ENCODE measurements at places on chromosomes 1 and 21.

DNA sequence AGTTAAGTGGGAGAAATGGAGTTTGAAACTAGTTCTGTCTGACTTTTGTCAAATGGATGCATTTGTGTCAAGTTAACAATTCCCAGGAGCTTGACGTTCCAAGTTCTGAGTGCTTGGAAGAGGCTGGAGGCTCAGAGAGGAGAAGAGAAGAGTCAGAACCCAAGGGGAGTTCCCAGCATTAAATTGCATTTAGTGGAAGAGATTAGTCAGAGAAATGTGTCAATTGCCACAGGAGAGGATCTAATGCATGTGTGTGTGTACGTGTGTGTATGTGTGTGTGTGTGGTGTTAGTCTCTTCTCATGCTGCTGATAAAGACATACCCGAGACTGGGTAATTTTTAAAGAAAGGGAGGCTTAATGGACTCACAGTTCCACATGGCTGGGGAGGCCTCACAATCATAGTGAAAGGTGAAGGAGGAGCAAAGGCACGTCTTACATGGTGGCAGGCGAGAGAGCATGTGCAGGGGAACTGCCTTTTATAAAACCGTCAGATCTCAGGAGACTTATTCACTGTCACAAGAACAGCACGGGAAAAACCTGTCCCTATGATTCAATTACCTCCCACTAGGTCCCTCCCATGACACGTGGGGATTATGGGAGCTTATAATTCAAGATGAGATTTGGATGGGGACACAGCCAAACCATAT is 101.5 kb upstream of the TMEM51 start:
- no peak for DNase-seq

- no peak for DNase-seq
Observed at GRCh38 chr21:41472753-41473548, 35.0 kb downstream of the TMPRSS2 start.

DNA sequence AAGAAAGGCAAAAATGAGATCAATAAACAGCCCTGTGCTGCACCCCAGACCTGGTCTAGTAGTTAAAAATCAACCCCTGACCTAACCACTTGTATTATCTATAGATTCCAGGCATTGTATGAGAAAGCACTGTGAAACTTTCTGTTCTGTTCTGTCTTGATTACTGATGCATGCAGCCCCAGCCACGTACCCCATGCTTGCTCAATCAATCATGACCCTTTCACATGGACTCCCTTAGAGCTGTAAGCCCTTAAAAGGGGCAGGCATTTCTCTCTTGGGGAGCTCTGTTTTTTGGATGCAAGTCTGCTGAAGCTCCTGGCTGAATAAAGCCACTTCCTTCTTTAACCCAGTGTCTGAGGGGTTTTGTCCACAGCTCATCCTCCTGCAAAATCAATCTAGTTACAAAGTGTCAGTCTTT is 24.2 kb upstream of the CD34 start:
- DNase-seq: no peak

DNA sequence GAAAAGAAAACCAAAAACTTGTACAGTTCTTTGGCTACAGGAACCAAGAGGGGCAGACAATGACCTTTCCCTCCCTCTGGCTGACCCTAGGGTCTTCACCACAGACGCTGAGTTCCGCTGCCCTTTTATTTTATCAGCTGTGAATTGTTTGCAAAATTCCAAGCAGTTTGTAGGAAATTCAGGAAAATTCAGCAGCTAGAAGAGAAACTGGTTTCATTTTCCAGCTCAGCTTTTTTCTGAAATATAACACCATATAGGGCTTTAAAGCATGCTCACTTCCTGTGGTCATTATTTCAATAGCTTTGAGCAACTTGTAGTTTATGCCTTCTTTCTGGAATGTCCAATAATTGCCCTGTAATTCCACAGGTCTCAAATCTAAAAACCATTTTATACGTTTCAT is 5.5 kb upstream of the PIK3R3 start:
- no peak for DNase-seq

- DNase-seq: no peak
Observed at GRCh38 chr1:9671377-9672140, 20.0 kb downstream of the PIK3CD start.

DNA sequence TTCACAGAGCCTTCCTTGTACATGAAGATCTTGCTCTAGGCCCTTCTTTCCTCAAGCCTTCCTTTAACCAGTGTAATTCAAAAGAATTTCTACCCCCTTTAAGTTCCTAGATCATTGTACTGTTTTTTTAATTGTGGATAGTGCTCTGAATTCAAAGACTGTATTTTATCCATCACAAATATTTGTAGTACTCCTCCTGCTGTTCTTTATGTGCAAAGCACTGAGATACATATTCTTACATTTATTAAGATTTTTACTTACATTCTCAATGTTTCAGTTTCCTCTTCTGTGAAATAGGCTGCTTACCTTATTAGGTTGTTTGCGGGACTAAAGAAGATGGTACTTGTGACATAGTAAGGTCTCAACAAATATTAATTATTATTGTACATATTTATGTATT is 168.8 kb upstream of the PDE4B start:
- DNase-seq: no peak

GRCh38 chr1:204080163-204080903 is 7.4 kb downstream of the SOX13 start:
- DNase-seq: no peak

- DNase-seq: no peak
Observed at GRCh38 chr1:211541720-211542477, 37.1 kb downstream of the SLC30A1 start.

GRCh38 chr1:226199971-226200370 is 13.4 kb upstream of the ACBD3 start:
- DNase-seq: no peak

DNA sequence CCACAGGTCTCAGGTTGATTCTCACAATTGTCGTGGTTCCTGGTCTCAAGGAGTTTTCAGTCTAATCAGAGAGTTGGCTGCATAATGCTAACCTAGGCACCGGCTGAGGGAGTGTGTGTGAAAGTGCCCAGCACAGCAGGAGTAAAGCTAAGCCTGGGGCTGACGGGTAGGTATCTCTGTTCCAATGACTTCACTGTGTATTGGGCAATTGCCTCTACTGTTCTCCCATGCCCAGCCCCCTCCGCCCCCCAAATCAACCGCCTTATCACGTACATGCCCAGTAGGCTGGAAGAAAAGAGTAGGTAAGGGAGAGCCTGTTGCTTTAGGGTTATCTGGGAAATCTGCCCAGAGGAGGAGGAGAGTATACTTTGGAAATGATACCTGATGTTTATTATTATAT is 54.7 kb downstream of the MRPS6 start:
- DNase-seq: no peak

DNA sequence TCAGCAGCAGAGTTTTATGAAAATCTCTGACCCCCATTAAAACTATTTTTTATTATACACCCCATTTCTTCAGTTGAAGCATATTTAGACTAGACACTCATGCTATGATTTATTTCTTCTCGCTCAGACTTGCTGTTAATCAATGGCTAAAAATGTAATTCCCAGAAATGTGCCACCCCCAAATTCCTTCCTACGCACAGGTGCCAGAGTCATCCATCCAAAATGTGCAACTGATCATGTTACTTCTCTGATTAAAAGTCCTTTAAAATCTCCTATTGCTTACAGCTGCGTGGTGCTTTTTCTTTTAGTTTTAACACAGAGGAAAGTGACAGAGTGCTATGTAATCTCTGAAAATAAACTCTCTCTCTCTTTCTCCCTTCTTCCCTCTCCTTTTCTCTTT is 954.4 kb downstream of the NCAM2 start:
- DNase-seq: no peak

GRCh38 chr1:152244576-152245273 is 20.7 kb upstream of the HRNR start:
- no peak for DNase-seq

DNA sequence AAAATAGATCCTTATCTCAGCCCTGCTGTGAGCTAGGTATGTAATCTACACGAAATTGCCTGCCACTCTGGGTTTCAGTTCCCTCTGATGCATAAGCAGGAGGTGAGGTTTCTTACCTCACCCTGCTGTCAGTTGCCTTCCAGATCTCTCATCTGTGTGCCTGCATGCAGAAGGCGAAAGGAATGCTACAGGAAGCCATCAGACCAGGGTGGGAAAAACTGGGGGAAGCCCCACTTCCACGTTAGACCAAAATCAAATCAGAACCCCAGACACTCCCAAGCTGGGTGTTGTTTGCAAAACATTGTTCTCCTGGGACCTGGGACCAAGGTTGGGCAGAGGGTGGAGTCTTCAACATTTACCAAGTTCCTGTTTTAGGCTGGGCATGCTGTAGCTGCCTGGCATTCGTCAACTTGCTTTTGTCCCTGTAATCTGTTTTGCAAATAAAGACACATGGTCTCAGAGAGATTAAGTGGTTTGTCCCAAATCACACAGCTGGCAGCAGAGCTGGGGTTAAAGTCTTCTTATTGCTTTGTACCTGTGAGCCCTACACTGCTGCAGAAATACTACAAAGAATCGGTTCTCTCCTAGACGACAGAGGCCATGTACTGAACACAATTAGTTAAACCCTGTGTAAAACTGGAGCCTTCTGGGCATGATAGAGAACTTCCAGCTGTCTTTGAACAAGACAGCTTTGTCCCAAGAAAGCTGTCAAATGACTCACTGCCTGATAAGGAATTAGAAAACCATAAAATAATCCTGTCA is 389.7 kb upstream of the RUNX1 start:
- DNase-seq: no peak

- DNase-seq: no peak
Observed at GRCh38 chr1:68959461-68960030, 462.7 kb upstream of the DEPDC1 start.

DNA sequence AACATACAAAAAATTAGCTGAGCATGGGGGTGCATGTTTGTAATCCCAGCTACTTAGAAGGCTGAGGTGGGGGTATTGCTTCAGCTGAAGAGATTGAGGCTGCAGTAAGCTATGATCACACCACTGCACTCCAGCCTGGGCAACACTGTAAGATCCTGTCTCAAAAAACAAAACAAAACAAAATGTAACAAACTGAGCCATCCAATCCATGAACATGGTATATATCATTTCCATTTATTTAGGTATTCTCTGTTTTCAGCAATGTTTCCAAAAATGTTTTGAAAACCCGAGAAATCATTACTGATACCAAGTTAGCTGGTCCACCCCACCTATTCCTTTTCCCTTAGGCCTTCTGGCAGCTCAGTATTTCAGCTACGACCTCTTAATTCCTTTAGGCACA is 18.4 kb downstream of the ATPAF1 start:
- no peak for DNase-seq

DNA sequence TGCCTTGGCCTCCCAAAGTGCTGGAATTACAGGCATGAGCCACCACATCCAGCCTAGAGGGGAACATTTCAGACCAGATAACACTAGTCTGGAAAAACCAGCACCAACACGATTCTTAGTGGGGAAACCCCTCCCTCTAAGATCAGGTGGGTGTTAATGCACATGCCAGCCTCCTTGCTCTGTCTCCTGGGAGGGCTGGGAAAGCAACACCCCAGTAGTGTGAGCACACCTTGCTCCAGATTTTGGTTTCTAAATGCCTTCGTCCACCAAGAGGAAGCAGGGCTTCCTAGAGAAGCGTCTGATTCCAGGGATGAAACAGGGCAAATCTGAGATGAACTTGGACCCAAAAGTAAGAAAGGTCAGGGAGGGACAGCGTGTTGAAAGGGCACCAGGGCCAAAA is 2.2 kb upstream of the KRTAP10-4 start:
- DNase-seq: no peak

Measured in effector CD4-positive, alpha-beta T cell (primary cell).